ENCODE measurements at places on chromosomes 3 and 15.

DNA sequence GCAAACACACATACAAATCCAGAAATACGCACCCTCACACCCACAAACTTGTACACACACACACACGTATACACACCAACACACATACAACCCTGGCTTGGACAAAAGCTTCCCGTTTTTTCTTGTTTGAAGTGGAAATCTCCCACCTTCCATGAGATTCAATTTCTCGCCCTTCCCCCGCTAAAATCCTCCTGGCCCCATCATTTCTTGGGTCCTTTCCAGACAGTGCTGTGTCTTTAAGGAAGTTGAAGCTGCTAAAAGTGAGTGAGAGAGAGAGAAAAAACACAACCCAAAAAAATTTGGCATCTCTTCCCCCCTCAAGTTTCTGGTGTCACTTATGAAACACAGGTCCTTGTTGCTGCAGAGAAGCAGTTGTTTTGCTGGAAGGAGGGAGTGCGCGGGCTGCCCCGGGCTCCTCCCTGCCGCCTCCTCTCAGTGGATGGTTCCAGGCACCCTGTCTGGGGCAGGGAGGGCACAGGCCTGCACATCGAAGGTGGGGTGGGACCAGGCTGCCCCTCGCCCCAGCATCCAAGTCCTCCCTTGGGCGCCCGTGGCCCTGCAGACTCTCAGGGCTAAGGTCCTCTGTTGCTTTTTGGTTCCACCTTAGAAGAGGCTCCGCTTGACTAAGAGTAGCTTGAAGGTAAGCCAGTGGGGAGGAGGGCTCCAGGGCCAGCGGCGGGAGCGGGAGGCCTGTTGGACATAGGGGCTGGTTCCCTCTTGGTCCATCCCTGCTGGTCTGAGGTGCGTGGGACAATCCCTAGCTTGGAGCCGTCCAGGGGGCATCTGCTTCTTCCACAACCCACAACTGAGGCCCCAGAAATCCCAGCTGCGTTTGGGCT lies at the start of gene ISLR:
Gene ISLR (plus strand): TSS at position 331 of the 839 bp plus-strand sequence. CDS start 1,149 bp downstream, outside the sequence.
- no peak for DNase-seq

GRCh38 chr15:57756466-57756865 lies 50.0 kb downstream of the POLR2M start:
- no peak for DNase-seq

GRCh38 chr15:66820481-66821176 lies 118.6 kb downstream of the SMAD6 start:
- no peak for DNase-seq

DNA sequence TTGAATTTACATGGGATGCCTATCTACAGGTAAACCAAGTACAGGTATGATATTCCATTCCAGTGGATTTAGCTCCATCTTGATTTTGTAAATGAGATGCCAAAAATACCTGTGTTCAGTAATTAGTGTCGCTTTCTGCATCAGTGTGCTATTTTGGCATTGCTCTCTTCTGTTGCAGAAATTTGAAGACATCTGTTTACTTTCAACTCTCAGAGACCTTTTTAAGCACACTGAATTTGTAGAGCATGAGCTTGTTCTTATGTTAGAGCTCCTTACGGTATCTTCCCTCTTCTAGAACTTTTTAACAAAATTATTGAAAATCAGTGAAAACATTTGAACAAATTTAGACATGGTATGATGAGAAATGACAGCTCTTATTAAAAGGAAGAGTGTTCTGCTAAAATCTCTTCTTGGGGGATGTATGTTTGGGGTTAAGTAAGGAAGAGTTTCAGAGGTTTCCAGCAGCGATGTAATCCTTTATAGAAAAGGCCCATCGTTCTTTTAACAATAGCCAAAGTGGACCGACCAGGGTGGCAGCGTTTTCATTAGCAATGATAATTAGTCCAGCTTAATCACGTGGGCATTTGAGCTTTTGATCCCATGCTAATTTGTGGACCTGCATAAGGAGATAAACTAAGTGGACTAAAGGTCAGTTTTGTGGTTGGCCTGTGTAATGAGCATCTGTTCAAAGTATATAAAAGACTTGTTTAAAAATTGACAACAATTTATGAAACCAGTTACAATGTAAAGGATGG lies 385.4 kb downstream of the PTPRG start:
- no peak for DNase-seq

GRCh38 chr3:196138482-196139254 lies 56.8 kb upstream of the TFRC start:
- no peak for DNase-seq

GRCh38 chr15:74201710-74202420 lies 722 bp downstream of the STRA6 start:
- no peak for DNase-seq

GRCh38 chr15:45747426-45747825 lies 112.6 kb downstream of the SQOR start:
- DNase-seq: no peak

DNA sequence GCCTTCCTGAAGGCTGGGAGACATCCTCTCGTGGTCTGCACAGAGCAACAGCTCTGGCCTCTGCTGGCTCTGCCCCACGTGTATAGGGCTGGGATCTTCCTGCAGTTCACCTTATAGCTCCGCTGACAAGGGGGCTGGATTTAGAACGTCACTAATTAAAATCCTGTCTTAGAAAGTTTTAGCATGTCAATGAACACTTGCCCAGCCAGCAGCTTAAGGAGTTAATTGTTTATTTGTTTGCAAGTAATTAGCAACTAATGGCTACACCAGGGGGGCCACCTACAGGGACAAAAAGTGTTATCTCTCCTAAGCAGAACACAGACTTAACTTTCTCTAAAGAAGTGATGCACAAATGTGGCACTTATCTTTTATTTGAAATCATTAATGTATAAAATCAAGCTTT lies at the start of gene HESX1:
Gene HESX1 (minus strand): TSS at position 84 of the 403 bp plus-strand sequence. CDS start 60 bp downstream, at position 24.
- no peak for DNase-seq

DNA sequence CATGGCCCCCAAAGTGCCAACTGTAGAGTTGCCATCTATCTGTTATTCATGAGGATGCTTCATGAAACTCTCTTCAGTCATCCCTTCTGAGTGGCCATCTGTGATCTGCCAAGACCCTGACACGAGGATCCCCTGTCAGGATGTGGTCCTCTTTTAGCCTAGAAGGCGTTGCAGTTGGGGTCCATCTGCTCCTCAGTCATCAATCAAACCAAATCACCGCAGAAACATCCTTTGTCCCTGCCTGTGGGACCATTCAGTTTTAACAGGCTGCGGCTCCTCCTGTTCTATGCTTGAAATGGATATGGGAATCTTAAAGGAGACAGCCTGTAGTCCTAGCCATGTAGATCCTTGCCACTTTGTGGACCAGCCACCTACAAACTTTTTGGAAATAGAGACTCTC lies 5.9 kb upstream of the RPS27L start:
- no peak for DNase-seq

- DNase-seq: no peak
These were observed 42.1 kb downstream of the CORO2B start for GRCh38 chr15:68620721-68621527.

DNA sequence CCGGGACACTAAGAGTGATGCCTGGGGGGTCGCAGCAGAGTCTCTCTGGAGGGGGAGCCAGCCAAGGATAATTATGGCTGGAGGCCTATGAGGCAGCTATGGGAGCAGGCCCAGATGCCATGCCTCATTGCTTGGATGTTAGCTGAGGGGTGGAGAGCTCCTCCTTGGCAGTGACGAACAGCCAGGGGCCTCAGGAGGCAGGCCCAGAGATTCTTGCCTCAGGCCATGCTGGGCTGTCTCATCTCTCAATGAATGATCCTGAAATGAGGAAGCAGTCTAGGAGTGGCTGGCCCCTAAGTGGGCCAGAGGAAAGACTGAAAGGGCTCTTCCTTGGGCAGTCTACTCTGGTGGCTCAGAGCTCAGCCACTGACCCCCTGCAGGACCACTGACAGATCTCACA lies 21.3 kb downstream of the KIF9 start:
- DNase-seq: no peak

DNA sequence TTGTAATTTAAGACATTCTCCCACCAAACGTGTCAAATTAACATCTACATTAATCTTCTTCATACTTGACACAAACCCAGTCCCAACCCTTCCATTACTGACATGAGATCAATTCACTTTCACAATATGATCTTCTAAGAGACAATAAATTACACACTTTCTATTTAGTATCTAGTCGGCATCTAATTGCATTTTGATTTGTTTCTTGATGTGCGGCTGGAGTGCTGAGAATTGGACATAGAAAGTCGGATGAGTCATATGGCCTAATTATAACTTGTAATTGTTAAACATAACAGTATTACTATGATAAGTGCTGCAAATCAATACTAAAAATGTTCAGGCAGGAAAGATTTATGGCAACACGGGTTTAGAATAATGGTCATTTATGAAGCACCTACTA lies 78.4 kb upstream of the RORA start:
- no peak for DNase-seq

- DNase-seq: no peak
These were observed 101.1 kb upstream of the CCNL1 start for GRCh38 chr3:157261000-157261399.

- no peak for DNase-seq
These were observed 405.6 kb downstream of the PTPRG start for GRCh38 chr3:61967019-61967418.

GRCh38 chr15:20358066-20358778 lies 183.4 kb downstream of the GOLGA6L6 start:
- no peak for DNase-seq

DNA sequence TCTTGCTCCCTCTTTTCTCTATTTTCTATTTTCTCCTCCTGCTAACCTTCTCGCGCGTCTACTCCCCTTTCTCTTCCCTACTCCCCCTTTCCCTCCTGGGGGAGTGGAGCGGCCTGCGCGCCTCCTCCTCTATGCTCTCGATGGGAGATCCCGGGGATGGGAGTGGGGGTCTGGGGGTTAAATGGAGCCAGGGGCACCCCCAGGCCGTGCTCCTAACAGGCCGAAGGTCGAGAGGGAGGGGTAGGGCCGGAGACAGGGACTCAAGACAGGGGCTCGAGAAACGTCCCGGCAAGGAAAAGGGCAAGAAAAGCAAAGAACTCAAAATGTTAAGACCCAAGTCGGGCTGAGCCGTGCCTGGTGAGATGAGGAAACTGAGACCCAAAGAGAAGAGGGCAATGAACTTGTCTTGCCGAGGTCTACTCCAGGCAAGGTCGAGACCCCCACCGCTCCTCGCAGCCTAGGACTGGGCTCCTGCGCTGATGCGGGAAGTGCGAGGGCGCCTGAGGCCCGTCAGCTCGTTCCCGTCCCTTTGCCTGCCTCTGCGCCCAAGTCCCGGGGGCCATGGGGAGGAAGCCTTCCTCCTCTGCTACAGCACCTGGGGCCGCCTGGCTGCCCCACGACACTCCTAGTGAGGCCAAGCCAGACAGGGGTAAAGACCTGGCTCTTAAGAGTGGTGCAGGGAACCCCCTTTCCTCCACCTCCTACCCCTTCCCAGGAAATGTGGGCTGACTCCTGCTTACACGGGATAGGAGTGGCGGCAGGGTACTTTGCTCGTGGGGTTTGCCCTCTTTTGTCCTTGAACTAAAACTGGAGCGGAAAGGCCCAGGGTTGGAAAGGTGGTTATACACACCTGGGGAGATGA lies 770 bp upstream of the MEGF11 start:
- DNase-seq: peak; percentile 6

GRCh38 chr3:1447452-1447851 lies 354.6 kb downstream of the CNTN6 start:
- no peak for DNase-seq

DNA sequence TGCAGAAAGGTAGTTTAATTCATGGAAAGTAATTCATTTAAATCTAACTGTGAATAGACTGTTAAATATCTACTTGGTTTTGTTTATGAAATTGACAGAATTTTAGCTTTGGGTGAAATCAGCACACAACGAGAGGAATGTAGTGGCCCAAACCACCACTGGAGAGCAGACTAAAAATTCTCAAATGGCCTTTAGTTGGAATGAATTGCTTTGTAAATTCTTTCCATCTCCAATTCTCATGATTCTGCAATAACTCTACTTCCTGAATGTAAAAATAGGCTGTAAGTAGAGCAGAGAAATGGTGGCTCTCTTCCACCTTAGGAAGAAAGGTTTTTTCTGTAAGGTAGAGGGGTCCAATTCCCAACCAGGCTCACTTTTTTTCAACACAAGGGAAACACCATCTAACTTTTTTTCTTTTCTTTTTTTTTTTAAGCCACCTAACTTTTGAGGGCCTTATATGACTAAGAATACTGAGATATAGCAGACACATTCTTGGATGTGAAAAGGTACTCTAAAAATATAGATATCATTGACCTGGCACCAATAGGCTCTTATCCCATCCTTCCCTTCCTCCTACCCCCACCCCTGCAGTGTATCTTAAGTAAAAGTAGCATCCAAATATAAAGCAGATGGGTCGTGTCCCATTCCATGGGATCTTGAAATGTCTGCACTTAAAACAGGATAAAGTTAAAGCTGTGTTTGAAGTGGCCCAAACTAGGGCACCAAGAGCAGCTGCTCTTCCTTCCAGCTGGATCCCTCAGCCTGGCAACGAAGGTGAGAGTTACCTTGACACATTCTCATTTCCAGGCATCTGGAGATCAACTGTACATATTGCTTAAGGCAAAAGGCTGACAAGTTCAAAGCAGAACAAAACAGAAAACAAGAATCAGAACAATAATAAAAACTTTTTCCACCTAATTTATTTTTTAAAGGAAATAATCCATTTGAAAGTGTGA lies 194.1 kb downstream of the TPRG1 start:
- DNase-seq: no peak

DNA sequence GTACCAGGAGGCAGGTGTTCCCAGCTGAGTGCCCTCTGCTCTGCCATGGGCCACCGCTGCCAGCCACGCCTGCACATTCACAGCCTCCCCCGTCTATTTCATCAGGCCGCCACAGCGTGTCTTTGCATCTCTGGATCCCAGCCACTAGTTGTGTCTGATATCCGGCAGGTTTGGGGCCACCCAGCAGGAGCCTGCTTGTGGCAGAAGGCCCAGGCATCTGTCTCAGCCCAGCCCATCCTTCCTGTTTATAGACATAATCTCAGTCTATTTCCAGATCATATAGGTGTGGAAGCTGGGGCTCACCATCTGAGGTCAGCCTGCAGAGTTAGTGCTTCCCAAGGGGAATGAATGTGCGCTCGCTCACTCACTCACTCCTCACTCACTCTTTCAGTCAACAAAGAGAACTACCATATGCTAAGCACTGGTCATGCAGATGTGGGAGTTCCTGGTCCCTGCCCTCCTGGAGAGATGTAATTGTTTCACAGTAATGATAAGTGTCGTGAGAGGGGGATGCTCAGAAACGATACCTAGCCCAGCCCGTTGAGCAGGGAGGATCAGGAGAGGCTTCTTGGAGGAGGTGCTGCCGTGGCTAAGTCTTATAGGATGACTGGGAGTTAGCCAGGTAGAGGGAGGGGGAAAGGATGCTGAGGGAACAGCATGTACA lies 60.6 kb downstream of the FGD5 start:
- DNase-seq: no peak

DNA sequence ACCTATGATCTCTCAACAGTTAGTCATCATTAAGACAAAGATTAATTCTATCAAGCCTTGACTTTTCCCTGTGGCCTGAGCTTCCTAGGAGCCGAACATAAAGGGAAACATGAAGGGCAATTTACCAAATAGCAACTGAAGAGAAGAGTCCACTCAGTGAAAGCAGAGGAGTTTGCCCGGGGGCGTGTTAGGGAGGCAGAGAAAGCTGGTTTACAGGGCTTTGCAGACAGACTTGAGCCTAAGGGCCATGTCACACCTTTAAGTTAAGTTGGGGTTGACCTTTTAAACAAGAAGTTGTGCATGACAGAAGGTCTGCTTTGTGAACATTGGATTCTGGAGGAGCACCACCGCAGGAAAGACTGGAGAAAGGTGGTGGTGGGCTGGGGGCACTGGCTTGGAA lies 701.8 kb upstream of the CFAP20DC start:
- DNase-seq: no peak

- no peak for DNase-seq
These were observed 64.4 kb downstream of the TRIM71 start for GRCh38 chr3:32882189-32882588.

- no peak for DNase-seq
These were observed 82.3 kb downstream of the IQSEC1 start for GRCh38 chr3:12990781-12991480.

Data from activated naive CD4-positive, alpha-beta T cell (primary cell).